ENCODE measurements at places on chromosomes 5 and 9. TPM values are rescaled to one million over a fixed set of nuclear protein-coding genes. Genes with fewer than 3 reads are reported as not detected.

SPATA9 gene
- total RNA-seq: 3.9 TPM

CATSPER3 gene
- total RNA-seq: not detected

KIAA0825 gene
- 17.3 TPM for total RNA-seq

PCDHA10 gene
- 2.6 TPM for total RNA-seq

THBS4 gene
- total RNA-seq: not detected

NTRK2 gene
- total RNA-seq: 7.7 TPM

SPATA31D1 gene
- 0.24 TPM for total RNA-seq

ARL15 gene
- total RNA-seq: 20.2 TPM

SOX30 gene
- total RNA-seq: 6.3 TPM

OR1J2 gene
- total RNA-seq: 1.2 TPM

CDH9 gene
- total RNA-seq: 6.5 TPM

GNA14 gene
- total RNA-seq: 1.2 TPM

SPATA6L gene
- 4.3 TPM for total RNA-seq

CCDC152 gene
- 5.5 TPM for total RNA-seq

TPPP gene
- total RNA-seq: 1.9 TPM

GABRA6 gene
- 3.9 TPM for total RNA-seq

IFNA21 gene
- total RNA-seq: 18.5 TPM

CER1 gene
- 3.9 TPM for total RNA-seq

KLHL9 gene
- total RNA-seq: 42.9 TPM
